Colonic mucosa (tissue), 4 donors: ENCODE measurements at places on chromosomes 16 and 17.

- no peak for DNase-seq
Measured at GRCh38 chr17:5823219-5823618, 238.9 kb upstream of the NLRP1 start.

DNA sequence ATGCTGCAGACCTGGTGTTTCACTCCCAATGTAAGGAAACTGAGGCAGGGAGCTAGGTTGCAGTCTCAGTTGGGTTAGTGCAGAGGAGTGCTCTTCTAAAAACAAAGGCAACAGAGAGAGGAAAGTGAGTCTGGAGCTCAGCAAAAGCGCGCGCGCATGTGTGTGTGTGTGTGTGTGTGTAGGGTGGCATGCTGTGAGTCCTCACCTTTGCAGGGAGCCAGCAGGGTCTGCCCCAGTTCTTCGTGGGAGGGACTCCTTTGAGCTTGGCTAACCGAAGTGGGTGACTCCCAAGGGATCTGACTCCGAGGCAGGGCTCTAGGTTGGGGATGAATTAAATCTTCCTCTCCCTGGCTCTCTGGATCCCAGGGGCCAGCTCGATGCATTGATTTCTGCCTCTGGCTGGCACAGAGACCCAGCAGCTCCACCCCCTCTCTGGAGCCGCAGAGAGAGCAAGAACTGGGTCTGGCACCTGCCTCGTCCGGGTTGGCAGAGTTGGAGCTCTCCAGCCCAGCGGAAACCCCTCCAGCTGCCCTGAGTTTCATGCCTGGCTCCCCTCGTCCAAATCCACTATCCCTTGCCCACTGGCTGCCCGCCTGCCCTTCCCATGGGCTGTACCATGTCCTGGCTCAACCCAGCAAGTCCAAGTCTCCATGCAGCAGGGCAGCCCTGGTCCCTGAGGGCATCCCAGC is 1.3 kb upstream of the BTBD17 start:
- DNase-seq = no peak

GRCh38 chr17:5560361-5560988 is 23.8 kb downstream of the NLRP1 start:
- no peak for DNase-seq

DNA sequence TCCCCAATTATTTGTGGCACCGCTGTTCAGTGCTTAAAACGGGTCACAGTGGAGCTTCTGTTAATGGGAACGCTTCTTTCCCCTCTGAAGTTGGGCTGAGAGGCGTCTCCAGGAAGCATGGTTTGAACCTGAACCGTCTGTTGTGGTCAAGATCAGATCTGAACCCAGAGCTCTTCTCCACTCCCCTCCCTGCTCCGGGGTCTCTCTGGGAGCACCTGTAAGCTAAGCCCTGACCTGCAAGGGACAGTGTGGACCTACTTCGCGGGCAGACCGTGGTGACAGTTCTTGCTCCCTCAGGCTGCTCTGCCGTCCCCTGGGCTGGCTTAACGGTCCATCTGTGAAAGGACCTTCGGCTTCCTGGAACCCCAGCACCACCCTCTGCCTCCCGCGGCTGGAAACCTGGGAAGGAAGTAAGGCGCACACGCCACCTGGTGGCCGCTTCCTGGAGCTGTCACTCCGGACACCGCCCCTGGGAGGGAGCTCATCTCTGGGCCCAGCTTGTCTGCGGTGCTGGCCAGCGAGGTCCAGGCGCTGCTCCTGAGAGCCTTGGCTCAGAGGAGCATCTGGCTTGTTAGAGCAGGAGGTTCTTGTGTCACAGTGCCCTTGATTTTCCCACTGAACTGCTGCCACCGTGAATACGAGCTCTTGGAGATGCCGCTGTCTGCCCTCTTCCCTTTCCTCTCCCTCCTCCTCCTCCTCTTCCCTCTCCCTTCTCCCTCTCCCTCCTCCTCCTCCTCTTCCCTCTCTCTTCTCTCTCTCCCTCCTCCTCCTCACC is 518.5 kb upstream of the EEF2KMT start:
- DNase-seq = peak; percentile 59

GRCh38 chr17:74937064-74938051 is 1.7 kb downstream of the OTOP3 start:
- no peak for DNase-seq

DNA sequence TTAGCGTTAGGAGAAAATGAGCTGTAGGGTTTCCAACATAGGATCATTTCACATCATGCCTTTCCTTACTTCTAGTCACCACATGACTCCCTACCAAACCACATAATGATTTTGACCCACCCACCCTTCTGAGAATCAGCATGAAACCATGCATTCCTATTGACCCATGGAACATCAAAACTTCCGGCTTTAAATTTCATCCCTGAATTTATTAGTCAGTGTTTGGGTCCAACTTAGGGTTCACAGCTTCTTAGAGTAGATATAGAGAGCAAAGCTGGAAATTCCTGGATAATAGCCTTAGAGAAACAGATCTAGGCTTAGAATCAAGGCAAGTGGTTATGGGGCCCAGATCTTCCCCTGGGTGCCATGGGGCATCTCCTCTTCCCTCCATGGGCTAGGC is 162.6 kb downstream of the TOX3 start:
- no peak for DNase-seq

DNA sequence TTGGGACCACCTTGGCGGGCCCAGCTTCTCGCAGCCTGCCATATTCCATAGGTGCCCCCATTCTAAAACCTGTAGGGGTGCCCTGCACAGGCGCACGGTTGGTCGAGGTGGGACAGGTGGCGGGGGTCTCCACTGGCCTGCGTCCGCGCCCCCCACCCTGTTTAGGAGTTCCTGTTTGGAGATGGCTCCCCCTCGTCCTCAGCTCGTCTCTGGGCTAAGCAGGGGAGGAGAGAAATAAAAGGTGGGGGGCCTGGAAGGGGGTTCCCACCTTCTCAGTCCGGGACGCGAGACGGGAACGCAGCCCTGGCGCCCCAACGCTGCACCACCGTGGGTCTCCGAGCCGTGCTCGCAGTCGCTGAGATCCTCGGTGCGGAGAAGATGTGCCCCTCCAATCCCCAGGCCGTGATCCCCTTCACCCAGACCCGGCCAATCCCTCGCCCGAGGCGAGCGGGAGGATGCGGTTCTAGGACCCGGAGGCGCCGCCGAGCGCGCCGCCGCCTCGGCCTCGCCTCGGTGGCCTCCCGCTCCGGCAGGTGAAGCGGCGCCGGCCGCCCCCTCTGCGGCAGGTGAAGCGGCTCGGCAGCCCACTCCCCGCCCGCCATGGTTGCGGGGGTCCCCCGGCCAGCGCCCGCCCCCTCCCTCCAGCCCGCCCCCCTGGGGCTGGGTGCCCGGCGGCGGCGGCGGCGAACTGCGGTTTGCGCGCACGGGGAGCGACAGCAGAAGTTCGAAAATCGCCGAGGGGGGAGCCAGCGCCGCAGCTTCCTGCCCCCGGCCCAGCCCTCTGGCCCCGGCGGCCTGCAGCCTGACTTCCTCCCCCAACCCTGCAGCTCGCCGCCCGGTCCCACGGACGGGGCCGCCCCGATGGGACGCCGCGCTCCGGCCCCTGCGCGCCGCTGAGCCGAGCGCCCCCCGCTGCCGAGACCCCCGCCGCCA is at the start of gene FMNL1:
Gene FMNL1, plus strand, starts transcription at position 805 of the 933 bp plus-strand sequence. CDS start 240 bp downstream, outside the sequence.
- DNase-seq = peak; percentile 47
